ENCODE measurements at places on chromosomes 11 and 22.

- no peak for DNase-seq
These were observed 98.8 kb downstream of the PRR5L start for GRCh38 chr11:36394926-36395325.

DNA sequence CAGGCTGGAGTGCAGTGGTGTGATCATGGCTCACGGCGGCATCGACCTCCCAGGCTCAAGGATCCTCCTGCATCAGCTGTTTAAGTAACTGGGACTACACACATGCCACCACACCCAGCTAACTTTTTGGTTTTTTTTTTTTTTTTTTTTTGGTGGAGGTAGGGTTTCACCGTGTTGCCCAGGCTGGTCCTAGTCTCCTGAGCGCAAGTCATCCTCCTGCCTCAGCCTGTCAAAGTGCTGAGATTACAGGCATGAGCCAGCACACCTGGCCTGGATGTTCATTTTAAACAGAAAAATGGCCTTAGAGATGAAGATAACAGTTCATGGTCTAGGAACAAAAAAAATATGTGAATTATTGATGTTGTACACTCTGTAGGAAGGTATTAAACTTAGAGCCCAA is 13.6 kb upstream of the SLC25A18 start:
- DNase-seq, result no peak

GRCh38 chr11:93829598-93829997 is 20.8 kb downstream of the VSTM5 start:
- no peak for DNase-seq

GRCh38 chr11:12693094-12693478 is 18.9 kb downstream of the TEAD1 start:
- DNase-seq, result no peak

DNA sequence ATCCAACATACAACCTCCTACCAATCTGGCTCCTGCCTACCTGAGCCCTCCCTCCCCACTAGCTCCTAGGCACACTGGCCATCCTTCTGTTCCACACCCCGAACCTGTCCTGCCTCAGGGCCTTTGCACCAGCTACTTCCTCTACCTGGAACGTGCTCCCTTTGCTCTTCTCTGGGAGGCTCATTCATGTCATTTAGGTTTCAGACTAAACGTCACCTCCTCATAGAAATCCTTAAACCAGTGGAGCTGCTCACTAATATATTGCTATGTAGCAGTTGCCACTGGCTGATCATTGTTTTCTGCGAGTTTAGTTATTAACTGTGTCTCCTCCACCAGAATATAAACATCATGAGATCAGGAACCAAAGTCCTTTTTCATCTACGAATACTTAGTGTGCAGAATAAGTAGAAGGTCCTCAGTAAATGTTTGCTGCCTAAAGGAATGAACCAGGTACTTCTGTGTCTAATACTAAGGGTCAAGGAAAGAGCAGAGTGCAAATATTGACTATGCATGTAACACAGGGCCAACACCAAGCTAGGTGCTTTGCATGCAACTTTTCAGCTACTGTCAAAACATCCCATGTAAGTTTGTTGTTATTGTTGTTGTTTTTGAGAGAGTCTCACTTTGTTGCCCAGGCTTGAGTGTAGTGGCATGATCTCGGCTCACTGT is 277.6 kb upstream of the SYN3 start:
- no peak for DNase-seq

DNA sequence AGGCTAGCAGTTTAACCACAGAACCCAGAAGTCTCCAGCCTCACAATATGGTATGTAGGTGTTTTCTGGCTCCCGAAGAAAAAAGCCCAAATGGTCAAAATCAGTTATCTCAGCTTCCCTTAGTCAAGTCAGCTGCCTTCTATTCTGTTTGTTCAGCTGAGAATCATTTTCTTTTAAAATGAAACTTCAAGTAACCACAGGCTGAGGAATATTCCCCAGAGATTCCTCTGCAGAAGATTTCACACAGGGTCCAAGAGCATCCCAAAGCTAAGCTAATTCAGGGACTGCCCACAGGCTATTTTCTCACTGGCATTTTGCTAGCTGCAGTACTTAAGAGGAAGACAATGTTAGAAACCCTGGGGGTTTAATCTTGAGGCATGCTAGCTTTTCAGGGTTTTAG is 977.0 kb upstream of the CHORDC1 start:
- no peak for DNase-seq

- no peak for DNase-seq
These were observed 211.3 kb downstream of the NXPE2 start for GRCh38 chr11:114889594-114890011.

DNA sequence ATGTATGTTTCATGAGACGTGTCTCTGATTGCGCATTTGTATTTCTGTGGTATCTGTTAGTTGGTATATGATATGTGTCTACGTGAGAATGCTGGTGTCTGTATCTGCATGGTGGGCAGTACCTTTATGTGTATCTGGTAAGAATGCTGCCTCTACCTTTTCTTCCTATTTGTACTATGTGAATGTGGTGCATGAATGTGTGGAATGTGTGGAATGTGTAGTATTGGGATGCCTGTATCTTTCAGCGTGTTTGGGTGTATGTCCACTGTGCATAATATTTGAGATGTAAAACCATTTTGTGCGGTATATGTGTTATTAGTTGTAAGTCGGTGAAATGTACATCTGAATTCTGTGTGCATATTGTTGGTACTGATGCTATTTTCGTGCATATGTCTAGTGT is 2.3 kb upstream of the OR51E1 start:
- DNase-seq, result no peak

DNA sequence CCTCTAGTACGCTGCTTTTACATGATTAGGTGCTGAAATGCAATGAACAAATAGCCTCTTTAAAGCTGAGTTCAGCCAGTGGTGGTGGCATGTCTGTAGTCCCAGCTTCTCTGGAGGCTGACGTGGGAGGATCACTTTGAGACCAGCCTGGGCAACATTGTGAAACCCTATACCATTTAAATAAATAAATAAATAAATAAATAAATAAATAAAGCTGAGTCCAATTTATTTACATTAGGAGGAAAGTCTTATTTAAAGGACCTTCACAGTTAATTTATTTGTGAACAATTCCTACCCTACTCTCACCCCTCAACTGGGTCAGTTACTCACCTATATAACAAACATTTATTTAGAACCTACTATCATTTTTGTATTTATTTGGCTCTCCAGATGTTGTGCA is 4.8 kb upstream of the CHRDL2 start:
- no peak for DNase-seq

- no peak for DNase-seq
These were observed 78.0 kb downstream of the TENM4 start for GRCh38 chr11:79362821-79363220.

DNA sequence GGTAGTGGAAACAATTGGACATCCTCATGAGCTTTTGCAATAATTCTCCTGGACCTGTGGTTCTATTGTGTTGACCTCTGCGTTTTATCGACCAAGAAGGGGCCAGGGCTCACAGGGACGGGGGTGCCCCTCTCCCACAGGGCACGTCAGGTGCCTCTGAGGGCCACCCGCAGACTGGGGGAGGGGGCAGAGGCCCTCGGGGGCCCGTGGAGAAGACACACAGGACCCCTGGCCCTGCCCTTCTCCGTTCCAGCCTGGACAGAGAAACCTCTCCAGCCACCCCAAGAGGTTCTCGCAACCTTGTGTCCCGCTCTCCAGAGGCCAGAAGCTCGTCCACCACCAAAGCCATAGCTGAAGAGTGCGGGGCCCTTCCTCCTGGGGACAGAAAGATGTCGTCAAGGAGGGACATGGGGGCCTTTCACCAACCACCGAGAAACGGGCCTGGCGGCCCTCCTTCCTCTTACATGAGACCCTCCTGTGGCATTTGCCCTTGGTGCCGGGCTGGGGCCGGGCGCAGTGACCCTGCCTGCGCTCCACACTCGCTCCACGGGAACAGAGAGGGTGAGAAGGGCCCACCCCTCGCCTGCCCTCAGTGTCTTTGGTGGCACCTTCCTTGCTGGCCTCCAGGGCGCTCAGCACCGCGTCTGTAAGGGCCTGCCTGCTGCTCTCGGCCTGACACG is 57.3 kb downstream of the GRAMD4 start:
- no peak for DNase-seq

DNA sequence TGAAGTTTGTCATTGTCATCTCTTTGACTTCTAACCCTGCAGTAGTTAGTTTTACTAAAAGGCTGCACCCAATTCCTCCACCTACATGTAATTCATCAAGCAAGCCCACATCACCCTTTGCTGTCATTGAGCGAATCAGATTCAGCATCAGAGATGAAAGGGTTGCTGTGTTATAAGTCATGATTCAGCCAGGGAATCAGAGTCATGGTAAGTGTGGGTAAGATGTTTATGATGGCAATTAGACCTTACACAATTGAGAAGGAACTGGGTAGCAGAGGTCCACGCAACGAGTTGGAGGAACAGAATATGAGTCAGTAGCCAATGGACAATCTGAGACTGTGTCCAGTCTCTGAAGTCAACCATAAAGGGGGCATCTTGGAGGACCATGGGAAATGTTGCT is 162.8 kb upstream of the SNX19 start:
- DNase-seq, result peak; percentile 1

DNA sequence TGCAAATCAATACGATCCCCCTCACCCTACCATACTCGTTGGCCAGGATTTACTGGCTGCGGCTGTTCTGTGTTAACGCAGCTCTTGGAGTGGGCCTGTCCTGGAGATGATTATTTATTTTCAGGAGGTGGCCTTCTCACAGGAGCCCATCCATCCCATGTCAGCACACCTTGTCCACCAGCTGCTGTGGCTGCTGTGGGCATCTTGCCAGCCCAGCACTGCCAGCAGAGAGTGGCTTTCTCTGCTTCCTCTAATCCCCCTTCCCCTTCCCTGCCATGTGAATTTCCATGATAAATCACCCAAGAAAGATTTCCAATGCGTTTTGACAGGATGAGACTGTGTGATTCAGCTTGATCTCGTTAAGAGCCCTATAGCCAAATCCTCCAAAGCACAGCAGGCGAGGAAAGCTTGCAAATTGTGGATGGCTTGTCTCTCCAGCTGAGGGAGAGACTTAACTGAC is 309.1 kb upstream of the C11orf87 start:
- peak; percentile 89 for DNase-seq

GRCh38 chr22:21734540-21735199 is 924 bp downstream of the YPEL1 start:
- DNase-seq, result peak; percentile 10
